ENCODE measurements at places on chromosomes 1 and 21. TPM values are rescaled to one million over a fixed set of nuclear protein-coding genes. Genes with fewer than 3 reads are reported as not detected.

DNA sequence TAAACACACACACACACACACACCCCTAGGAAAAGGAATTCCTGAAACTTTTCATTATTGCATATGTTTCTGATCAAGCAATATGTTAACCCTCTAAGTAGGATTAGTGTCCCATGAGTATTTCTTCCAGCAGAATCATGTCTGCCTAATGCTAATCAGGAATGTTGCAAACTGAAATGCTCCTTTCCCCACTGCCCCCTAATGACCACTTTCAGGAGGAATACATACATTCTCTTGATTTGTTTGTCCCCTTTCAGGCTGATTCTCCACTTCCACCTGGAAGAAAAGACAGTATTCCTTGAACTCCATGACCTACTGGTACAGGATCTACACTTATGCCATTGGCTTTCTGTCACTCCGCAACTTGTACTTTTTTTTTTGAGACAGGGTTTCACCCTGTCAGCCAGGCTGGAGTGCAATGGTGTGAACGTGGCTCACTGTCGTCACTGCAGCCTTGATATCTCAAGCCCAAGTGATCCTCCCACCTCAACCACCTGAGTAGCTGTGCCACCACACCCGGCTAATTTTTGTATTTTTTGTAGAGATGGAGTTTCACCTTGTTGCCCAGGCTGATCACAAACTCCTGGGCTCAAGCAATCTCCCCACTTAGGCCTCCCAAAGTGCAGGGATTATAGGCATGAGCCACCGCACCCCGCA lies 56.7 kb downstream of the LRIG2 start:
- DNase-seq = no peak

Gene LEMD1
- not detected for total RNA-seq

Gene SH2D2A
- total RNA-seq = 0.28 TPM

GRCh38 chr21:42779431-42779861 lies 99.9 kb downstream of the WDR4 start:
- no peak for DNase-seq

Gene FAM20B
- 38.4 TPM for total RNA-seq
